Peyer's patch (tissue), 4 donors: ENCODE measurements at places on chromosomes 7 and 10. TPM values are rescaled to one million over a fixed set of nuclear protein-coding genes. Genes with fewer than 3 reads are reported as not detected.

DNA sequence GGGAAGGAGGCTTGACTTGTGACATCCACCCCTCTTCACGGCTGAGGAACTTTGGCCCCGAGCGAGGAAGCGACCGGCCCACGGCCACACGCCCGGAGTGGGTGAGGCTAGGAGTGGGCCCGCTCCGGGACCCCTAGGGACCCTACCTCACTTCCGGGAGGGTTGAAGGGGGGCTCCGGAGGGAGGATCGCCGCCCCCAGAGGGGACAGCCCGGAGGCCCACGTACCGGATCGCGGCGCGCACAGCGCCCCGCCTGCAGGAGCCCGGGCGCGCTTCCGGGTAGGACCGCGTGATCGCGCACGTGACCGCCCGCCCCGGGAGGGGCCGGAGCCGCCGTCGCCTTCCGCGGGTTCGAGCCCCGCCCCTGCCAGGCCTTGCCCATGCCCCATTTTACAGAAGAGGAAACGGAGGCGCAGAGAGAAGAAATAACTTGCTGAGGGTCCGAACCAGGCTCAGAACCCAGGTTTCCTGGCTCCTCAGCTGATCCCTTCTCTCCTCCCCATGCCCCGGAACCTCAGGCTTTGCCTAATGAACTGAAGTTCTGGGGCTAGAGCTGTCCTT is at the start of gene HPS1:
Gene HPS1 (minus strand): TSS at position 275 of the 561 bp plus-strand sequence. CDS start 3,695 bp downstream, outside the sequence.
- DNase-seq = peak; percentile 91
- H3K36me3 ChIP-seq = no peaks in the 10 kb centered on the region
- H3K4me3 ChIP-seq = peak within 1 kb of the TSS; percentile 81

GRCh38 chr10:100734295-100735086 is 10.9 kb upstream of the PAX2 start:
- no peaks in the 10 kb centered on the region for H3K36me3 ChIP-seq
- no peak overlapping the region for H3K27ac ChIP-seq
- H3K4me1 ChIP-seq = peaks cover 19% of the 10 kb centered on the region
- H3K4me3 ChIP-seq = no peak overlapping the region

- H3K36me3 ChIP-seq = no peaks in the 10 kb centered on the region
- no peak for DNase-seq
- H3K27ac ChIP-seq = no peak overlapping the region
- H3K4me1 ChIP-seq = no peaks in the 10 kb centered on the region
- no peaks in the 10 kb centered on the region for H3K27me3 ChIP-seq
These were observed 151.5 kb upstream of the AGR3 start for GRCh38 chr7:17033245-17033644.

- no peaks in the 10 kb centered on the region for H3K27me3 ChIP-seq
- H3K4me3 ChIP-seq = no peak overlapping the region
- no peak for DNase-seq
- H3K4me1 ChIP-seq = no peaks in the 10 kb centered on the region
- no peaks in the 10 kb centered on the region for H3K36me3 ChIP-seq
These were observed 8.7 kb upstream of the POLD2 start for GRCh38 chr7:44132039-44132438.

GRCh38 chr7:50779427-50779826 is 3.3 kb downstream of the GRB10 start:
- no peak for DNase-seq
- H3K36me3 ChIP-seq = no peaks in the 10 kb centered on the region
- H3K27ac ChIP-seq = no peak overlapping the region
- no peaks in the 10 kb centered on the region for H3K4me1 ChIP-seq

DNA sequence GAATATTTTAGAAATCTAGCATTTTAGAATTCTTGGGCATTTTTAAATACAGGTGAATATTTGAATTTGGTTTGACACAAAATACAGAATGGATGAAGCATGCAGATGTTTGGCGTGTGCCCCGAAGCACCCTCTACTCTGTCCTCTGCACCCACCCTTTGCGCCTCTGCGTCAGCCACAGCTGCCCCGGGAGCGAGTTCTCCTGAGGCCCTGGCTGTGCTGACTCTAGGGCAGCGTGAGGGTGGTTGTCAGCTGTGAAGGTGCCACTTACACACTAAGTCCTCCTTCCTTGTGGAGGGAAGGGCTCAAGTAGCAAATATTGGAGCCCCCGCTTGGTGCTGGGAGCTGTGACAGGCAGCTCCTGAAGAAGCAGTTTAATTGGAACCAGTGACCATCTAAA is 48.4 kb downstream of the DAGLB start:
- DNase-seq = no peak
- H3K27ac ChIP-seq = no peak overlapping the region
- no peaks in the 10 kb centered on the region for H3K27me3 ChIP-seq
- H3K4me1 ChIP-seq = no peaks in the 10 kb centered on the region
- no peaks in the 10 kb centered on the region for H3K36me3 ChIP-seq

- no peaks in the 10 kb centered on the region for H3K36me3 ChIP-seq
- H3K4me3 ChIP-seq = no peak overlapping the region
- H3K4me1 ChIP-seq = no peaks in the 10 kb centered on the region
- H3K27ac ChIP-seq = no peak overlapping the region
- no peak for DNase-seq
These were observed 327.9 kb upstream of the SORCS1 start for GRCh38 chr10:107492389-107492788.

DNA sequence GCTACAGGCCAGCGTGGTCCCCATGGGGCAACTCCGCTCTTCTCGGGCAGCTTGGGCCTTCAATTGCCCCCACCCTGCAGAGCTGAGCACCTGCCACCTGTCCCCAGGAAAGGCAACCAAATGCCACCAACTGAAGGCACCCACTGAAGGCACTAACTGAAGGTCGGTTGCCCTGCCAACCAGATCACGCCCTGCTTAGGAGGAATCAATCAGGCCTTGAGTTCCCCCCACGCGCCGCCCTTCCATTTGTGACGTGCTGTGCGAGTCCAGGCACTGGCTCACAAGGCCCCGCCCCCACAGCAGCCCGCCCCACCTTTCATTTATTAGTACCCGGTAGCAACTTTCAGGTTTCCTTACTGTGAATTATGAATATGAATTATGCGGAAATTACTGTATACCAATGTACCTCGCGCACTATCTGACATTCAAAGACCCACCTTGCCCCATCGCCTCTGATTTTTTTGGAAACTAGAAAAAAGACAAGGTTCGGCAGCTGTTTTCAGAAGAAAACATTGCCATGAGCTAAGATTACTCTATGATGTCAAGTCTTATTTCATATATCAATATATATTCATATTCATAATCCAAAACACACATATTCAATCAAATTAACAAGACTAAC is 83.6 kb upstream of the ABI1 start:
- no peak for DNase-seq
- no peak overlapping the region for H3K4me3 ChIP-seq
- no peaks in the 10 kb centered on the region for H3K27me3 ChIP-seq
- no peaks in the 10 kb centered on the region for H3K4me1 ChIP-seq
- no peaks in the 10 kb centered on the region for H3K36me3 ChIP-seq
- H3K27ac ChIP-seq = no peak overlapping the region

DNA sequence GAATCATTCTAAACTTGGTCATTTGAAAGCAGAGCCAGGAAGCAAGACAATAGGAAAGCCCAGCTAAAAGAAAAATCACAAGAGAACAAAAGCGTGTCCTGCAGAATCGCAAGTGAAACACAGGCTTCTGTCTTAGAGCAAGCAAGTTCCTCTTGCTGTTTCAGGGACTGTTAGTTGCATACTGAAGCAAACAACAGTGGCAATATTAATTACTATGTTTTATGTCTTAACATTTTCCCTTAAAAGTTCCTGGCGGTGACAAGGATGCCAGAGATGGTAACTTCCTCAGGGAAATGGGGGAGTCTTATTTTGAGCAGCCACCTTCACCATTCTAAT is 217.1 kb downstream of the GFRA1 start:
- no peaks in the 10 kb centered on the region for H3K27me3 ChIP-seq
- no peaks in the 10 kb centered on the region for H3K36me3 ChIP-seq
- no peak overlapping the region for H3K4me3 ChIP-seq
- H3K27ac ChIP-seq = no peak overlapping the region
- H3K4me1 ChIP-seq = no peaks in the 10 kb centered on the region

GRCh38 chr7:143199040-143199439 is 15.8 kb downstream of the TAS2R39 start:
- H3K27me3 ChIP-seq = no peaks in the 10 kb centered on the region
- no peak overlapping the region for H3K4me3 ChIP-seq
- no peaks in the 10 kb centered on the region for H3K36me3 ChIP-seq
- DNase-seq = no peak
- H3K27ac ChIP-seq = no peak overlapping the region

- H3K36me3 ChIP-seq = no peaks in the 10 kb centered on the region
- H3K27ac ChIP-seq = peak overlapping the region; percentile 19
- no peak overlapping the region for H3K4me3 ChIP-seq
- DNase-seq = peak; percentile 87
- no peaks in the 10 kb centered on the region for H3K27me3 ChIP-seq
These were observed 53.9 kb downstream of the SYPL1 start for GRCh38 chr7:106057962-106058927.

GRCh38 chr10:23341004-23341403 is 3.6 kb downstream of the C10orf67 start:
- no peaks in the 10 kb centered on the region for H3K36me3 ChIP-seq
- no peaks in the 10 kb centered on the region for H3K4me1 ChIP-seq
- no peaks in the 10 kb centered on the region for H3K27me3 ChIP-seq
- no peak for DNase-seq
- no peak overlapping the region for H3K4me3 ChIP-seq

DNA sequence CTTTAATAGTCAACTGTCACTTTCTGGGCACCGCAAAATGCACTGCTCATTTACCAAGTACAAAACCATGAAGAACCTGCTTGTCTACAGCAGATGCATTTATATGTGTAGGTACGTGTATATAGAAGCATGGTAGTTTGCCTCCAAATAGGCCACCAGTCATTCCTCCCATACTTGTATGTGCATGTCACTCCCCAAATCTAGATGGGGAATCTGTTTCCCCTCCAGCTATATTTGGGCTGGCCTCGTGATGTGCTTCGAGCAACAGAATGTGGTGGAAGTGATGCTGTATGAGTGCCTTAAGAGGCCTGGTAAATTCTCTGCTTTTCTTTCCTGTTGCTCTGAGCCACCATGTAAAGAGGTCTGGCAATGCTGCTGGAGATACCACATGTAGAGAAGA is 47.1 kb downstream of the PSMC2 start:
- no peaks in the 10 kb centered on the region for H3K36me3 ChIP-seq
- H3K4me3 ChIP-seq = no peak overlapping the region
- DNase-seq = no peak

- H3K27me3 ChIP-seq = no peaks in the 10 kb centered on the region
- no peak for DNase-seq
These were observed 200.8 kb downstream of the CACNB2 start for GRCh38 chr10:18341055-18341454.

Gene GLCCI1
- 8.1 TPM for total RNA-seq

Gene WEE2
- not detected for total RNA-seq

Gene HOXA10
- total RNA-seq = 28.4 TPM

Gene FAM24B
- 5.8 TPM for total RNA-seq

Gene PIK3CG
- total RNA-seq = 34.7 TPM

Gene CALML5
- total RNA-seq = not detected

Gene SRRM3
- total RNA-seq = 1.2 TPM
